ENCODE measurements at places on chromosomes 4 and X. TPM values are rescaled to one million over a fixed set of nuclear protein-coding genes. Genes with fewer than 3 reads are reported as not detected.

F9 gene
- not detected for total RNA-seq

LINC00632 gene
- 0.62 TPM for total RNA-seq

DNA sequence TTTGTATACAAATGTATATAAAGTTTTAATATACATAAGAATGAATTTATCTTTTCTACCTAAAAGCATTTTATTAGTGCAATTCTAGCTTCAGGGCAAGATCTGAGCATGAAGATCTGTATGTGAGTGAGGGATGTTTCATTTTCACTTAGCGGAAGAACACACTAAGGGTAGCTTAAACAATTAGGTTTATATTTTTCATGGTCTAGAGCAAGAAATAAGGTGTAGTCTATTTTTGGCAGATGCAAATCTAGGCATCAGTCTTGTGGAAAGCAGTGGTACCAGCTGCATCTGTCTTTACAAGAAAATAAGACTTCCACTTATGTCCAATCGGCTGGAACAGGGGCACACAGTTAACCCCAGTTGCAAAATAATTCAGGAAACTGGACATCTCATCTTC is 433.3 kb downstream of the ADAM29 start:
- no peak for DNase-seq

DNA sequence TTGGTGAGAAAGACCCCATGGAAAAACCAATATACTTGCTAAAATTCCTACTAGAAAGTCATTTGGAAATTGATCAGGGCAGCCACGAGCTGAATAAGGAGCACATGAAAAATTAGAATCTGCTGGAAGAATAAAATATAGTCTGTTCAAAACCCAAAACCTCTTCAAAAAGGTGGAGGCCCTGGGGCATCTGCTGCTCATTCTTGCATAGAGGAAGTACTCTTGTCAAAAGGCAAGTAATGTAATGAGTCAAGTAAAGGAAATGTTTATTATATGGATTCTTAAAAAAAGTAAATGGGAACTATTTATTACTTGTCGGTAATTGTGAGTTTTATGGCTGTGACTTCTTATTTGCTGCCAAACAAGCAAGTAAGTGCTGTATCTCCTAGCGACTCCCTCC is 109.5 kb downstream of the GK start:
- peak; percentile 11 for DNase-seq

PFKFB1 gene
- 0.67 TPM for total RNA-seq

- no peak for DNase-seq
Measured at GRCh38 chr4:55509266-55509665, 37.4 kb downstream of the CLOCK start.
